ENCODE measurements at places on chromosomes 2 and 18.

DNA sequence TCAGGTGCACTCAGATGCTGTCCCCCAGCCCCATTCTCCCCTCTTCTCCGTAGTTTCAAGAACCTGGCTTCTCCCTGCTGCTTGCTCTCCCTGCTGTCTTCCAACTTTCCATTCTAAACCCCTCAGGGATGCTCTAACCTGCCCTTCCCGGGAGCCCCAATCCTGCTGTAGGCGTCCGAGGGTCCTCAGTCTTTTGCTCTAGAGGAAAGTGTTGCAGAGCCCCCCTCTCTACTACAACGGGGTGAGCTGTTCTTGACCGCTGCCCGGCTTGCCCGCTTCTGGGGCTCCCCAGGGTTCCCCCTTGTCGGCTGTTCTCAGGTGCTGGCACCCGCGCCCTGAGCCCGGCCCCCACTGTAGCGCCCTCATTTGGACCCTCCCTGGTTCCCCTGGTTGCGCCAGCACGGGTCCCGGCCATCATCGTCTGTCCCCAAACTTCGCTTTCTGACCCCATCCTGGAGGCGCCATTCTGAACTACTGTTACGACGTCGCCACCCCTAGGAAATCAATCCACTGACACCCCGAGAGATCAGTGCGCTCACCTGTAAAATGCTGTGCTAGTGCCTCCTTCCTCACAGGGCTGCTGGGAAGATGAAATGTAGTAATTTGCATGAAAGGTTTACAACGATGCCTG lies 31.9 kb upstream of the REG3G start:
- DNase-seq: no peak

GRCh38 chr18:45626330-45627203 lies 11.3 kb downstream of the SLC14A2 start:
- no peak for DNase-seq

DNA sequence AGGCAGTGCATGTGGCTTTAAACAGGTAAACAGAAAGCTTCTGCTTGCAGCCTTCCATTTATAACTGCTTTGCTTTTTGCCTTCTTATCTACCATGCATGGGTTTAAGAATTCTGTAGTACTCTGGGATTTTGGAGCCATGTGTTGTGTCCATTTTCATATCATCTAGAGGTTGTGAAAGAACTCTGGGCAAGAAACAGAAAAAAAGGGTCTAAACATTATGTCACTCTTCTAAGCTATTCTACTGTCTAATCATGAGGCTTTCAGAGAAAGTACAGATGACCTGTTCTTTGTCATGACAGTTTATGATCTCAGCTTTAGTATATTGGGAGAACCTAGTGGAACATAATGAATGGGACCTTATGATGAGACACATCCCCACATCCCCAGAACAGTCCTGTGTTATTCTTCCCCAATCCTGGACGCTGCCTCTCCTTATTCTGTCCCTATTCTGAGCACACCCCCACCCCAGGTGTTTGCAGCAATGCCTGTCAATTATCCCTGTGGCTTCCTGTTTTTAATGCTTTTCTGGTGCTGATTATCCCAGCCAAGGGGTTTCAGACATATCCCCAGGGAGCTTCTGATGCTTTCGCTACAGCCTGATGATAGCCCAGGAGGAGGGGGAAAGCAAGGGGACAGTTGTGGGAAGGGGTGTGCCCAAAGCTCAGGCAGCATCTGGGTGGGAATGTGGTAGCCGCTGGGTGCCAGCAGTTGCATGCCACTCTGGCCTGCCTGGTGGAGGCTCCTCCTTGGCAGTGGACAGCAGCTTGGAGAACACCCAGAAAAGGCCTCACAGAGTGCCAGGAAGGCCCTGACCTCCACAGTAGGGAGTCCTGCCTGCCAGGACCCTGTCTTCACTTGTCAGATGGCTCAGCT lies 169.5 kb upstream of the MAP3K20 start:
- no peak for DNase-seq

DNA sequence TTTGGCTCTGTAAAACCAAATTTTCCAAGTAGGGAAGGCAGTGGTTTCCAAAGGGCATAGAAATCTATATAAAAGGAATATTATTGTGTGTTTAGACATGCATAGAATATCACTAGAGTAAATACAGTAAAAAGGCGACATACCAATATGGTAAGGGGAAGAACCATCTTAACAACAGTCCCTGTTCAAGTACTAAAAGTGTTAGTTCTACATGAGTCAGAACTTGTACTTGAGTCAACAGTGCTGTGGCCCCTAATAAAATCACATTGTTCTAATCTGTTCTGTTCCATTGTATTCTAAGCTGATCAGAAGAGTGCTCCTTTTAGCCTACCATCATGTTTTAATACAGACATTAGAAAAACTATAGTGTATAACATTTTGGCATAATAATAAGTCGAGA lies 36.1 kb upstream of the TNFRSF11A start:
- DNase-seq: no peak

DNA sequence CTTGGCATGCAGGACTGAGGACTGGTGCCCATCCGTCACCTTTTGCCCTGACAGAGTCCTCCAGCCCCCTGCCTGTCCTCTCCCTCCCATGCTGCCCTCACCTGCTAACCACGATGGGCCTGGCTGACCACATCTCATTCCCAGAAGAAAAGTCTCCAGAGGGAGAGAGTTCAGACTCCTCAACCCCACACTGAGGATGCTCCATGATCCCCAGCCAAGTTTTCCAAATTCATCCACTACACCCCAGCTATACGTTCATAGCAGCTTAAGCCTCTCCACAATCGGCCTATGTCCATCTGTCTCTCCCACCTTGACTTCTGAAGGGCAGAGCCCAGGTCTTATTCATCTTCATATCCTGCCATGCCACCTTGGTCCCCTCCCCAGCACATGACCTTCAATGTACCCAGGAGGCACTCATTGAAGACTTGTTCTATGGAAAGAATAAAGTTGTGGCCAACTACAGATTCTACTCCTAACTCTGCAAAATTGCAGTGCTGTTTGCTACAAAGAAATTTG lies 115.6 kb upstream of the ID2 start:
- DNase-seq: no peak

DNA sequence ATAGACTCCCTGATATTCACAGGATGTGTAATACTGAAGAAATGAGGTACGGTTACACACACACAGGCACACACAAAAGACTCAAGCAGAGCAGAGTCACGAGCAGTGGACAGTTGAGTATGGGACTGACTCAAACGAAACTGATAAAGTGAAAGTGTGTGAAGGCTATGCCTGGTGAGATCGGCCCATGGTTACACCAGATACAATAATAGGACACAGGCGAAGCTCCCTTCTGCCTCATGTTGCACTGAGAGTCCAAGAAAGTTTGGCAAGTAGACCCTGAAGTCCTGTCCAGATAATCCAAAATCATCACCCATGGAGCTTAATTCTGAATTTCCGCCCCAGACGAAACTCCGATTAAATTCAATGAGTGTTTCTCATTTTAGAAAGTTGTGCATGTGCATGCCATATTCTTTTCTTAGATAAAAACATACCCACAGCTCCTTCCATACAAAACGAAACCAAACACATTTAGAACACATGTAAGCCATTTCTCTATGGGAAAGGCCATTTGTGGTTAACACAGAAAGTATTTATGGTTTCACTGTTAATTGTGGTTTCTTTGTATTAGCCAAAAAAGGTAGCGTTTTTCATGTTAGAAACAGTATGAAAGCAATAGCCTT lies 567.6 kb downstream of the PLCL1 start:
- DNase-seq: no peak

DNA sequence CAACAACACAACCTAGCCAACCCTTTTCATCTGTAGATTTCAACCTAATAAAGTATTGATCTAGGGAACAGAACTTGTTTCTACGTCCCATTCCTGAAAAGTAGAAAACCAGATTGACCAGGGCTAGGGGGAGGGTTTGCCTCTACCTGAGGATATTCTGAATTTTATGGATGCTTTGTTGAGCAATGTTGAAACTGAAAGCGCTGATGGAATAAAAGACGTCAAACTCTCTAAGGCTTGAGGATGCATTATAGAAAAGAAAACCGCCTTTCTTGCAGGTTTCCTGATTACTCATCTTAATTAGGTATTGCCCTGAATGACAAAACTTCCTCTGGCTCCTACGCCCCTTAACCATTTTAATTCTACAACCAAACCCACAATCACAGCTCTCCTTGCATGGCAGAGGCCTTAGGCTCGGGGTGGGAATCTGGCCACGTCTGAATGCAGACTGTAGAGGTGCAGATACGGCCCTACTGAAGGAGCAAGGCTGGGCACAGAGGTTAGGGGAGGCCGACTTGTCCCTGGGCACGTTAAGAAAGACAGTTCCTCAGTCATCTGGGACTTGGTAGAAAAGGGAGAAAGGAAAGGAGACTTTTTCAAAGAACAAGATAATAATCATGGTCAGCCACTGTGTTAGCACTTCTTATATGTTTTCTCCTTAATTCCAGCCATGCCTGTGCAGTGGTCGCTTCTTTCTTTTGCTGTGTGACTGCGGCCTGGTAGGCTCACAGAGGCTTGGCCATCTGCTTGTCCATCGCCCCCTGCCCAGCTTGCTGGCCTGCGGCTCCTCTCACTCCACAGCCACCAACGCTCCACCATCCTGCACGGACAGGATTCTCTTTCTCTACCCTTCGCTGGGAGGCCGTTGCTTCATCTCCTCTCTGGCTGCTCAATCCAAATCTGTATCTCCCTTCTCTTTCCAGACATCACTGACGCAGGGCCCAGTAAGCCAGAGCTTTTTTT lies 209.5 kb downstream of the VAPA start:
- no peak for DNase-seq

GRCh38 chr2:120591572-120591971 lies 144.1 kb upstream of the GLI2 start:
- no peak for DNase-seq

DNA sequence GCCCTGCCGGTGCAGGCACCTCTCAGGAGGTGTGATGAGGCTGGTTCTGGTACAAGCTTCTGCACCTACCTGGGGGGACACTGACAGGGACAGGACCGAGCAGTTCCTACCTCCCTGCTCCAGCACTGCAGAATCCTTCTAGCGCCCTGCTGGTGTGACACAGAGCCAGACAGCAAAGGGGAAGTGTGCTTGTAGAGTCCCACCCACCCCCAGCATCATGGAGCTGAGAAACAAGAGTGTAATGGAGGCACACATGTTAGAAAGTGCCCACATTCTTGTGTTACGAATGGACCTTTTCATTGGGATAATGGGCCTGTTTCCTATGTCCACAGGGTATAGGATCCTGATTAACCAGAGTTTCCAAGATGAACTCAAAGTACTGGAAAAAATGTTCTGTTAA lies 38.3 kb downstream of the OXER1 start:
- no peak for DNase-seq

DNA sequence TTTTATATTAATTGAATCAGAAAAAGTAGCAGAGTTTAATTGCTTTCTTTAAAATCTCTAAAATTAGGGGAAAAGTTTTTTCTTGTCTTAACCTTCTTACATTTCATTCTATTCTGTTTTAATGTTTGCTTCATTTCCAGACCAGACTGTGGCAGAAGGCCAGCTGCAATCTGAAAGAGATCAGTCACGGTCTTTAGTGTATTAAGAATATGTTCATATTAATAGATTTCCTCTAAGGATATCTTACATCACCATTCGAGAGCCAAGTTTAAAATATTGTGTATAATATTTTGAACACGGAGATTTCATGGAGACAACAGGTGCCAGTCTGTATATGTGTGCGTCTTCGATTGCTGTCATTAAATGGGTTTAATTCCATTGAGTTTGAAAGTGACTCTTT lies 230.9 kb upstream of the ZSWIM2 start:
- DNase-seq: no peak

Measured in NCI-H510A treated with DMSO at 0.1 percent for 48 hours (cell line).